Calu3 (cell line): ENCODE measurements at places on chromosomes 3 and 15.
A peak's percentile ranks its signal among the peaks of the same experiment; 100 is the strongest.

- DNase-seq = no peak
Measured at GRCh38 chr3:169694117-169694516, 30.6 kb upstream of the MECOM start.

- no peak for DNase-seq
Measured at GRCh38 chr3:9690451-9691450, 12.9 kb upstream of the CPNE9 start.

- peak; percentile 36 for DNase-seq
Measured at GRCh38 chr15:59918994-59919951, 84.8 kb upstream of the FOXB1 start.

DNA sequence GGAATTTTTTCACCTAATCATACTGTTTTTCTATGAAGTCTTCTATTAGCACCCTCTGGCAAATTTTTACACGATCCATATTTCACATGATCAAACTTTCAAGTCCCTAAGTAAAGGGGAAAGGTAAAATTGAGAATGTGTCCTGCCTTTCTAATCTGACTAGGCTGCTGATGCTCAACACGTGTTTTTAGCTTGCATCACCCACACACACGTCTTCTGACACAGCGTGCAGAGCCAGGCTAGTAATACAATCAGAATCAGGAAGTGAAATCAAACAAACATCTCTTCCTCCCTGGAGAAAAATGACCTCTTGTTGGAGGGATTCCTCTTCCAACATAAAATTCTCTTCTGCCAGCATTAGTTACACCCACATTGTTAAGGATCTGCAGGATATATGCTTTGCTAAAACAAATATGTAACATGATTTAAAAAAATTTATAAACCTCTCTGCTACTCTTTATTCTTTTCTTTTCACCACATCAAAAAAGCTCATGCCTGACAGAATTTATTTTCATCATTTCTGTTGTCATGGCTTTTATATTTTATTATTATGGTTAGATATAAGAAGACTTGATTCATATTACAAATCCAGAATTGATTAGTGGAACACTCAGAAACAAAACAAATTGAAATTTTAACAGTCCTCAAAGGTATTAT lies 122.4 kb downstream of the RAP2B start:
- DNase-seq = peak; percentile 75

- no peak for DNase-seq
Measured at GRCh38 chr15:57237301-57237642, 139.0 kb upstream of the CGNL1 start.

DNA sequence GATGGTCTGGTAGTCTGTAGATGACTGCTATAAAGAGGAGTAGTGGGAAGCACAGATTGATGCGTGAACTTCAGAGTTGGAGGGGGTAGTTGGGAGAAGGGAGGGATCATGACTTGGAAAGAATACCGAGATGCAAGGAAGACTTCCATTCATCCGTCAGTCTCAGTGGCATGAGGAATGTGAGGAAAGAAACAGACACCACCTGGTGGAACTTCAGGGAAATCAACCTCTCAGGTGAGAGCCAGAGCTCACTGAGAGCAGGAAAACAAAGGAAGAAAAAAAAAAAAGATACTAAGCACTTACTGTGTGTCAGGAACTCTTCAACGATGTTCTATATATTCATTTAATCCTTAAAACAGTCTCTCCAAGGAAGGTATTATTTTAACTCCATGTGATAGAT lies 172.4 kb downstream of the OXSM start:
- DNase-seq = peak; percentile 35

GRCh38 chr3:150069633-150070032 lies 98.9 kb upstream of the PFN2 start:
- DNase-seq = no peak

DNA sequence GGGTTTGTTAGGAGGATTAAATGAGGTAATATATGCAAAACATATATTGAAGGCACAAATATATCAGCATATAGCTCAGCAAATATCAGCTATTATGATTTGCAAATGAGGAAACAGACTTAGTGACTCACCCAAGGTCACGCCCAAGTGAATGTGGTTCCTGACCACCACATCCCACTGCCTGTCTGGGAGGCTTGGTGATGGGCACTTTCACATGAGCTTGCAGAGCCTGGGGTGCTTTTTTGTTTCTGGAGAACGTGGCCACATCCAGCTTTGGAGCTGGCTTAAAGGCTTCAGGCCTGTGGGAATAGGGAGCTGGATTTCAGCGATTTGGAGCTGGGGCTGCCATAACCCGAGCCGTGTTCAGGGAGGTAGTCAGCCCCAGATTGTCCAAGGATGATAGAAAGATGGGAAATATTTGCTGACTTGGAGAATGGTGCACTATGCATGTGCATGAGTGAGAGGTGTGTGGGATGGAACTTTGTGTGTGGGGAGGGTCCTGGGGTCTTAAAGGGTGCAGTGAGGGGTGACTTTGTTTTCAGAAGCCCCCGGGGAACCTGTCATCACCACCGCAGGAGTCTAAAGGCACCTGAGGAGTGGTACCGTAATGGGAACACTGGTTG lies 12.0 kb upstream of the FGD5 start:
- DNase-seq = peak; percentile 35

DNA sequence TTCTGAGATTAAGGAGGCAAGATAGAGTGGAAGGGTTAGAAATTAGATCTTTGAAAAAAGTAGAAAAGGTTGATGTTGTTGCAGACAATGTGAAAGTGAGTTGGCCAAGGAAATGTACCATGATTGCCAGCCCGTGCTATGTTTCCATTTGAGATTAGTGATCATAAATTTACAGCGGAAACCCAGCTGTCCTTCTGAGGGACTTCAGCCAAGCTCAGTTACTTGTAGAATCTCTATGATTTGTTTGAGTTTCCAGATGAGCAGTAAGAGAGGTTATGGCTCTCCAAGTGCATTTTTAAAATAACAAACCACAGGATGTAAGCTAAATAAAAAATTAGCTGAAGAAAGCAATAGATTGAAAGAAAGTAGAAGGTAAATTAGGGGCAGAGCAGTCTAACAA lies 54.2 kb upstream of the RBMS3 start:
- no peak for DNase-seq

GRCh38 chr3:161452179-161452578 lies 44.4 kb upstream of the OTOL1 start:
- DNase-seq = no peak

DNA sequence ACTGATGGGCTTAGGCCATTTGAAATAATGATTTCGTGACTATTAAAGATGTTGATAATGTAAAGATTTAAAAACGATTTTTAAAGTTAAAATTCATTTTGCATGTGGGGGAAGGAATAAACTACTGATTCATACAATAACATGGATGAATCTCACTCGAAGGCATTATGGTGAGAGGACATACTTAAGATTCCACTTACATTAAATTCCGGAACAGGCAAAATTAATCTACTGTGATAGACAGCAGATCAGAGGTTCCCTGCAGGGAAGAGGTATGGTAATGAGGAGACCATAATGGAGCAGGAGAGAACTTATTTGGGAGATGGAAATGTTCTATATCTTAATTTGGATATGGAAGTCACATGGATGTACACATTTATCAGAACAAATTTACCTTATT lies 28.4 kb upstream of the RAB6B start:
- no peak for DNase-seq

DNA sequence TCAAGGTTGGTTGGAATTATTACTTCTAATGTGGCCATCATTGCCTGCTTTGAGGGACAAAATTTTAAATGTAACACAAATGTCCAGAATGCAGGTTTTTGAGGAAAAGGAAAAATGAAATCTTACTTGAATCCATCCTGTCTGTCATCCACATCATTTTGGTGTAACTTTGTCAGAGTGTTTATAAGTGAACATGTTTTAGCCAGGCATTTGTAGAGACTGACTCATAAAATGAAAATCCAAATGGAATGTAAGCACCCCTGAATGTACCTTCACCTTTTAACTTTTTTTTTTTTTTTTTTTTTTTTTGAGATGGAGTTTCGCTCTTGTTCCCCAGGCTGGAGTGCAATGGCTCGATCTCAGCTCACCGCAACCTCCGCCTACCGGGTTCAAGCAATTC lies 141.8 kb upstream of the BNIP2 start:
- no peak for DNase-seq

- DNase-seq = no peak
Measured at GRCh38 chr15:75123395-75123794, 78.3 kb upstream of the C15orf39 start.
